ENCODE measurements at places on chromosomes 6 and 20.

GRCh38 chr20:38870733-38871559, 55.3 kb upstream of the FAM83D start:
- peak; percentile 67 for DNase-seq

DNA sequence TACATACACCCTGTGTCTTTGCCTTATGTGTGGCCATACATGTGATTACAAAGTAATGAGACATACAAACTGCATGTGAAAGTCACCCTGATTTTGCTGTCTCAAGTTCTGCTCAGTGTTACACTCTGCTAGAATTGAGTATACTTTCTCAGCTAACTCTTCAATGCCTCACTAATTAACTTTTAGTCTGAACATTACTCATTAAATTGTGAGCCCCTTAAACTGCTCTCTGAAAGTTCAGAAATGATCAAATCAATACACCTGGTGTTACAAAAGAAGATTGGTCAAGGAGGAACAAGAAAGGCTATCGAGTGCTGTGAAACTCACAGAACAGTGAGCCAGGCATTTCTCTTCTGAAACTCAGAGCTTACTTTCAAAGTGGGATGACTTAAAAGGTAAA, 71.3 kb downstream of the MKKS start:
- DNase-seq, result no peak

DNA sequence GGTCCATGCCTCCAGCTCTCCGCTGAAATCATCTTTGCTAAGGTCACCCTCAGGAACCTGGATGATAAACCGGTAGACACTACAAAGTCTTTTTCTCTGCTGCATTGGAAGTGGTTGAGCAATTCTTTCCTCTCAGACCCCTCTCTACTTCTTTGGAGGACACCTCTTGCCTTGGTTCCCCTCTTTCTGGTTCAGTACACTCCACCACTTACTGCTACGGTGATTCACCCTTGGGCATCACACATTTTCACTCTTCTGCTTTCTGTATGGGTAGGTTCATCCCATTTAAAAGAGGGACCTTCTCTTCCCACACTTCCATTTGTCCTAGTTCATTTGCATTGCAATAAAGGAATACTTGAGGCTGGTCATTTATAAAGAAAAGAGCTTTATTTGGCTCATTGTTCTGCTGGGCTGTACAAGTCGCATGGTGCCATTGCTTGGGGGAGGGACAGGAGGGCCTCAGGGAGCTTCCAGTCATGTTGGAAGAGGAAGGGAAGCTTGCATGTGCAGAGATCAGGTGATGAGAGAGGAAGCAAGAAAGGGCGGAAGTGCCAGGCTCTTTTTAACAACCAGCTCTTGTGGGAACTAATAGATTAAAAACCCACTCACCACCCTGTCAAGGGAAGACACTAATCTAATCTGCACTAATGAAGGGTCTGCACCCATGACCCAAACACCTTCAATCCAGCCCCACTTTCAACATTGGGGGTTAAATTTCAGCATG, 149.7 kb upstream of the TMEM170B start:
- DNase-seq, result no peak

DNA sequence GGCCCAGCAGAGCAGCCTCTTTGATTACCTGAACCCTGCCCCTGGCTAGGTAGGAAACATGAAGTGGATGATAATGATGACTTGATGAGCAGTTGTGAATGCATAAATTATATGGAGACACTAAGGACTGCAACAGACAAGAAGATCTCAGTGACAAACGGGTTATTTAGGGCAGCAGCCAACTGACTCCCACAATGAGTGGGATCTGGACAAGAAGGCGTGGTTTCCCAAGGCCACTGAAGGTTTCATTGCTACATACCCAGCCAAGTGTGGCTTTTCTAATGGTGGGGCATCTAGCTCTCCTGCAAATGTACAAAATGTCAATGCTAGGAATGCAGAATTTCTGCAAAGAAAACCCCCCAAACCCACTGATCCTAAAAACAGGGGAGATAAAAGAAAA, 29.4 kb downstream of the RING1 start:
- DNase-seq, result no peak

- DNase-seq, result no peak
These were observed 105.8 kb downstream of the MAFB start for GRCh38 chr20:40583205-40583604.

DNA sequence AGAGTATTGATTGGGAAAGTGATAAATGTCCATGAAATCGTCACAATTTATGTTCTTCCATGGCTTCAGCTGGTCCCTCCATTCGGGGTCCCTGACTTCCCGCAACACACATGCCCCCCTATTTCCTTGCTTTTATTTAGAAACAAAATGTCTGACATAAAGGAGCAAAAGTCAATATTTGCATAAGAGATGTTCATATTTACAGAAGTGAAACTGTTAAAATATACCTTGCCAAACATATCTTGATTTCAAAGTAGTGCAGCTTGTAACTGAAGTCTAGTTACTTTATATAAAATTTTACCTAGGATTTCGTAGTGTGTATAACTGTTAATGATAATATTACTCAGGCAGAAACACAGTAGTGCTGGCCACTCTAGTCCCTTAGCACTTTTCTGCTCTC, 548.9 kb upstream of the ADGRB3 start:
- DNase-seq, result no peak

DNA sequence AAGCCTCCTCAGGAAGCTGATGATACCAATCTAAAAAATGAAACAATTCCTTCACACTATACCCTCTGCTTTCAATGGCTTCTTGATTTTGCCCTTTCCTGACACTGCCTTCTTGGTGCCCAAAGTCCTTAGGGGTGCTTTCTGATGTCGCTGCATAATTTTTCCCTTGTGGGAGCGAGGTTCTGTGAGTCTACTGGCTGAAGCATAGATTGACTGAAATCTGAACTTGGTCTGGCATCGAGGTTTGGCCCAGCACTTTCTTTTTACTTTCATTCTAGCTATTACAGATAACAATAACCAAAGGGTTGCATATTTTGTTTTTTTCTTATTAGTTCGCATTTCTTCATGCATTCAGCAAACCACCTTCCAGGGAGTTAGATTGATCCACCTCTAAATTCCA, 65.8 kb downstream of the E2F3 start:
- DNase-seq, result no peak

GRCh38 chr20:20089018-20089417, 36.7 kb downstream of the CFAP61 start:
- no peak for DNase-seq

GRCh38 chr6:143741480-143741879, 63.7 kb downstream of the PHACTR2 start:
- DNase-seq, result no peak

Data from activated CD8-positive, alpha-beta memory T cell treated with anti-CD3 and anti-CD28 coated beads, Interleukin-2, amount 50 U/mL, for 48 hours (primary cell).